Hematopoietic multipotent progenitor cell treated with erythropoietin and hydrocortisone succinate and interleukin-3 and kit ligand, for 4 days (in vitro differentiated cells): ENCODE measurements at places on chromosomes 11 and 22.
A peak's percentile ranks its signal among the peaks of the same experiment; 100 is the strongest.

DNA sequence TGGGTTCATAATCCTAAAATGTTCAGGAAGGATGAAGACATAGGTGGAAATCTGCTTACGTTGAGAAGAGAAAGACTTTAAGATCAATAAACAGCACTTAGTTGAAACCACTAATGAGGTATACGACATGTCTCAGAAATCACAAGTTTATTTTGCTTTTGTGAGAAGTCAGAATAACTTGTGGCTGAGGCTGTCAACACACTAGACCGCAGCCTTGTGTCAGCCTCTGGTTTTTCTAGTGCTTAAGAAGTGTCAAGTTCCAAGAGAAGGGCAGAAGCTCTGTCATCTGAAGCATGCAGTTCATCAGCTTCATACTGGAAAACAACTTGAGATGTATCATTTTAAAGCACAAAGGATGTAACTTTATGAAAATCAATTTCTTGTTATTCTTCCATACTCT, 420.9 kb downstream of the METTL15 start:
- DNase-seq: no peak

GRCh38 chr11:87456499-87456898, 418.8 kb downstream of the TMEM135 start:
- DNase-seq: no peak

DNA sequence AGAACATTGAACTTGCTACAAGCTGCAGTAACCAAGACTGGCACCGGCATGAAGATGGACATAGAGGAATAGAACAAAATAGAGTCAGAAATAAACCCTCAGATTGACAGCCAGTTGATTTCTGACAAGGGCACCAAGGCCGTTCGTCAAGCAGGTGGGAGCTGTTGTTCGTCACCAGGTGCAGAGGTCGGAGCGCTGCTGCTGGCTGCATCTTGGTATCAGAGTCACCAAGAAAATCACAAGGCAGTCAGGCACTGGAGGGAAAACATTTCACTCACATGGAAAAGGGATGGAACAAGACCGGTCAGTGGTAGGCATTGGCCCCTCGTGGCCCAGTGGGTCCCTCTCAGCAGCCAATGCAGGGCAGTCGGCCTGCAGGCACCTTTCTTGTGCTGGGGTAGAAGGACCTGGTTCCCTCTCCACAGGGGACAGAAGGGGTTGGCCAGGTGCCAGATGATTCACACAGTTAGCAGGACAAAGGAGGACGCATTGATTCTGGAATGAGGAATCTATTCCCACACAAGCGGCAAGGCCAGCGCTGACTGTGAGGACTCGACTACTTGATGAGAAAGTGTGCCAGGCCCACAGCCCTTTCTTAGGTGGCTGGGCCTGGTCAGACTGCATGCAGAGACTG, 115.8 kb upstream of the FGF3 start:
- no peak for DNase-seq

DNA sequence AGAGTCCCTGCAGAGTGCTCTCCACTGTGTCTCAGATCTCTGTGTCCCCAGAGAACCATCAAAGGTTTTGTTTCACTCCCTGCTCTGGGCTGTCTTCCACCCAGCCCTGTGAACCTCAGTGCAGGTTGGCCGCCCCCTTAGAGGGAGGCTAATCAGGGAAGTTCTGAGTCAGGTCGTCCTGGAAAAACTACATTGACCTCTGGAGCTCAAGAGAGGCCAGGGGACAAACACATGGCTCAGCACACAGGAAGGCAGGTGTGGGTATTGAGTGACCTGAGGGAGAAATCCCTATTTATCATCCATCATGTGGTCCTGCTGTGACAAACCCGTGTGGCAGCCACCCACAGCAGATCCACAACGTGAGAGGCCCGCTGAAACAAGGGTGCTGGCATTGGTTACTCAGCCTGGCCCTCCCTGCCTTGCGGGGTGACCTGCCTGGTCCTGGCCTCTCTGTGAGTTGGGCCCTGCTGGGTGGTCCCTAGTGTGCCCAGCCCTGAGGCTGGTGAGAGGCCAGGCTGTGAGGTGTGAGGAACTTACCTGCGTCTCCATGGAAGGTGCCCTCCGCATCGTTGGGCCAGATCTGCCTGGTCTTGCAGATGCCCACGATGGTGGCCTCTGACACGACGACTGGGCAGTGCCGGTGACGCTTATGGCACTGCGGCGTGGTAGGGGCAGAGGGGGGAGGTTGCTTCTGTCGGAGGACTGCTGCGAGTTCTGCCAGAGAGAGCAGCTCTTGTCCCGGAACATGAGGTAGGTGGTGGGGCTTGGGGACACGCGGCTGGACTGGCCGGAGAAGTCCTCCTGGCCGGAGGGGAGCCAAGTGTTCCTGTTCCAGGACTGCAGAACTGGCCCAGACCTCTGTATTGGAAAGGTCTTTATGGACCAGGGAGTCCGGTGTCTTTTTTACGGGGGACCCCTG, 669 bp upstream of the BCR start:
- DNase-seq: peak; percentile 34

DNA sequence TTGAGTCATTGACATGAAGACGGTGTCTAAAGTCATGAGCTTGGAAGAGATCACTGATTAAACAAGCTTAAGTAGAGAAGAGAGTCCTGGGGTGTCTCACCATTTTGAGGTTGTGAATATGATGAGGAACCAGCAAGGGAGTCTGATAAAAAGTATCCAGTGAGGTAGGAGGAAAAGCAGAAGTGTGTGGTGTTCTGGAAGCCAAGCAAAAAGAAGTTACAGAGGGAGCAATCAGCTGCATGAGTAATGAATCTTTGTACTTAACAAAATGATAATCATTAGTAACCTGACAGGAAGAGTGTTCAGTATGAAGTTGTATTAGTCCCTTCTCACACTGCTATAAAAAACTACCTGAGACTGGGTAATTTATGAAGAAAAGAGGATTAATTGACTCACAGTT, 131.3 kb downstream of the C11orf87 start:
- DNase-seq: peak; percentile 1

- DNase-seq: no peak
Observed at GRCh38 chr22:39616051-39616450, 45.5 kb downstream of the CACNA1I start.

DNA sequence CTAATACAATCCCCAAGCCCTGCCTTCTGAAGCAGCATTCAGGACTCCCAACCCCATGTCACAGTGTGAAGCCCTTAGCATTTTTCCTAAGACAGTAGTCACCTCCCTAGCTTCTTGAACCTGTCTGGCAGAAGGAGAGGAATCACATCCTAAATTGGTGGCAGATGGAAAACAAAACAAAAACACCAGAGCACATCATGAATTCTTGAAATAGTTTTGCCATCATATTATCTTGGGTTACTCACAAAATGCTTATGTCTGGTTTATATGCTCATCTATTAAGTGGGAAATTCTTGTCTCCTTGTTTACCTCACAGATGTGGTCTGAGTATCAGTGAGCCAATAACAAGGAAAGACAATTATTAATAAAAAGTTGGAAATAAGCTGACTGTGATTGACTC, 15.3 kb downstream of the OR51M1 start:
- DNase-seq: no peak

GRCh38 chr11:64712430-64713015, 10.5 kb downstream of the NRXN2 start:
- no peak for DNase-seq

GRCh38 chr22:33803371-33804282, 116.6 kb downstream of the LARGE1 start:
- DNase-seq: no peak

DNA sequence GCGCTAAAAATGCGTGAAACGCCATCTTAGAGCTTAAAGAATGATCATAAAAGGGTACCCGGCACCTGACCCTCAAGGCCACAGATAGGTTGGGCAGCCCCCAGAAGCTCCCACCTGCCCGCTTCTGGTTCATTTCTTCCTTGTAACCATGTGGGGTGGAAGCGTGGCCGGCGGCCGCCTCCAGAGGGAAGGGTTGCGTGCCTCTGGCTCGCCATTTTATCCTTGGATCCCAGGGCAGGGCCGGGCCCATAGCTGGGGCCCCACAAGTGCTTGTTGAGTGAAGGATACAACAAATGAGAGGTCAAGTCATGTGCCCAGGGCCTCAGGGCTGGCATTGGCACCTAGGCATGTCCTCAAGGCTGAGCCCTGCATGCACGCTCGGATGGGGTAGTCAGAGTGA, 5.9 kb downstream of the PCNX3 start:
- DNase-seq: no peak

GRCh38 chr11:13963169-13963948, 836 bp downstream of the SPON1 start:
- DNase-seq: peak; percentile 40

- no peak for DNase-seq
Observed at GRCh38 chr11:126545057-126545555, 189.6 kb downstream of the ST3GAL4 start.

GRCh38 chr11:8327761-8328192, 64.1 kb upstream of the LMO1 start:
- DNase-seq: peak; percentile 63

GRCh38 chr11:14132312-14132711, 169.8 kb downstream of the SPON1 start:
- DNase-seq: no peak
